ENCODE measurements at places on chromosomes 3 and 15.

DNA sequence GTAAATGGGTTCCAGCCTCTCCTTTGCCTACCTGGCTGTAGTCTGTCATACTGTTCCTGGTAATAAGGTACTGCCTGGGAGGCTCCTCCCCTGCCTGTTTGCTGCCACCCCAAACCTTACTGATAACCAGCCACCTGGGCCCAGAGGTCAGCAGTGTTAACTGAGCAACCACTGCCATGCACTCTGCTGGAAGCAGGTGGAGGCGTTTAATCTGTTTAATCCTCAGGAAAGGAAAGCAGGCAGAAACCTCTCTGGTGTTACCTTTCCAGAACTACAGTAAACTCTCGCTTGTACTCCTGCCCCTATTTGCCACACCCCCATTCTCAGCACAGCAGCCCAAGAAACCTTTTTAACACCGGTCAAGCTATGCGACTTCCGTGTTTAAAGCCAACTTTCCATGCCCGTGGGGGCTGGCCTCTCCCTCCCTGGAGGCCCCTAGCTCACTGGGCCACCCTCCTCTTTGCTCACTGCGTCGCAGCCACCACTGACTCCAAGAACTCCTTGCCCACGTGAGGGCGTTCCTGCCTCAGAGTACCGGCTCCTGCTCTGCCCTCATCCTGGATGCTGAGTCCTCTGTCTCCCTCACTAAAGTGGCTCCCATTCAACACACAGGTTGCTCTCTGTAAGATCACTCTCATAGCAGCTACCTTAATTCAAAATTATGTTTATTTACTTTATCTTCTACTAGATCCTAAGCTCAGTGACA is 8.3 kb downstream of the BDH1 start:
- DNase-seq: peak; percentile 37

GRCh38 chr3:171307046-171307585 is 153.1 kb downstream of the TNIK start:
- no peak for DNase-seq

- DNase-seq: no peak
Measured at GRCh38 chr3:217948-218347, 21.4 kb downstream of the CHL1 start.

DNA sequence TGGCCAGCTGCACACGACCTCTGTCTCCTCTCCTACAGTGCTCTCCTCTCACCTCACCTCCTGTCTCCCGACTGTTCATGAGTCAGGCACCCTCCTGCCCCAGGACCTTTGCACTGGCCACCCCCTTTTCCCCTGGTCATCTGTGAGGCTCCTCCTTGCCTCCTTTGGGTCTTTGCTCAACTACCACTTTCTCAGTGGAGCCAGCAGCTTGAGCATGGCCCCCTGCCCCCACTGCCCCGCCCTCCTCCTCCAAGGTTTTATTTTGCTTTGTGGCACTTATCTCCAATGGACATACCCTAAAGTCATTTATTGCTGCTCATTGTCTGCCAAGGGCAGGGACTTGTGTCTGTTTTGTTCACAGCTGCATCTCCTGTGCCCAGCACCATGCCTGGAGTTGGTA is 64.3 kb downstream of the MGLL start:
- DNase-seq: no peak

DNA sequence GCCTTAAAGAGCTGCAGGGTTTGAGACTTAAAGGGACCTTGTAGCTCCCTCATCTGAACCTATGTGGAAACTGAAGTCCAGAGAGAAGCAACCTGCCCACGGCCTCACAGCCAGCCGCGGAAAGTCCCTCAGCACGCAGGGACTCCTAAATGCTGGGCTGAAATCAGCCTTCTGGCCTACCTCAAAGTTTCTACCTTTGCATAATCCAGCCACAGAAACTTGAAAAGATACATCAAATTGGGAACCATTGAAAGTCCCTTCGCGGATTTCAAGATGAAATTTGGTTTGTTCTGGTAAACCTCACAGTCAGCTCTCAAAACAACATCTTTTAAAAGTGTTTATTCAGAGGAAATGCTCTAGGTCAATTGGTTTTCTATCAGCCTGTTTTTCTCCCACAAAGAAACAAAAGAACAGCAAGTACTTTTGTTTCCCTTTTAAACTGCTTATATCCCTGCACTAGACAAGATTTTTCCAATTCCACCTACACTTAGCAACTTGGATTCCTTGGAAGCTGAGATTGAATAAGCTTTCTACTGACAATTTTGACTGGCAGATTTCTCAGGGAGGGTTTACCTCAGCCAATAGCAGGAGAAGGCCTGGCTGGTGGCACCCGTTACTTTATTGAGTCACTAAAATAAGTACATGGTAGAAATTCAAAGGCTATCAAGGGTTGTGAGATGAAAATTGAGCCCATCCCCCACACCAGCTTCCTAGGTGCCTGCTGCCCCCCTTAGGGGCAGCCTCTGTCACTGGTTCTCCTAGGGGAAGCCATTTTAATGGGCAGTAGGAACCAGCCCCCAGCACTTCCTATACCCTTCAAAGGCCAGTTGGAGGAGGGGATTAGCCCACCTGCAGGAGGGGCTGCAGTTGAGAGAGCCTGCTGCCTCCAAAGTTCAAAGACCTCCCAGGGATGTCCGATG is 171.2 kb downstream of the ADAMTS17 start:
- DNase-seq: no peak

- DNase-seq: no peak
Measured at GRCh38 chr15:58457466-58457965, 25.7 kb downstream of the LIPC start.

DNA sequence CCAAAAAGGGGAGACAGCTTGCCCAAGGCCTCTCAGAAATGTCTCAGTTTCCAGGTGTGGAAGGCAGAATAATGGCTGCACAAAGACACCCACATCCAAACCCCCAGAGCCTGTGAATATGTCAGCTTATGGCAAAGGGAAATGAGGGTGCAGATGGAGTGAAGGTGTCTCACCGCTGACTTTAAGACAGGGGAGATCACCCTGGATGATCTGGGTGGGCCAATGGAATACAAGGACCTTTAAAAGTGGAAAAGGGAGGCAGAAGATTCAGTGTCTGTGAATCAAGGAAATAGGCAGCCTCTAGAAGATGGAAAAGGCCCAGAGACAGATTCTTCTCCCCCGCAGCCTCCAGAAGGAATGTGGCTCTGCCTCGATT is 48.8 kb upstream of the ATP2B2 start:
- DNase-seq: no peak

GRCh38 chr3:162122405-162122804 is 625.8 kb downstream of the OTOL1 start:
- DNase-seq: no peak

- no peak for DNase-seq
Measured at GRCh38 chr15:79952329-79952728, 18.7 kb downstream of the BCL2A1 start.

DNA sequence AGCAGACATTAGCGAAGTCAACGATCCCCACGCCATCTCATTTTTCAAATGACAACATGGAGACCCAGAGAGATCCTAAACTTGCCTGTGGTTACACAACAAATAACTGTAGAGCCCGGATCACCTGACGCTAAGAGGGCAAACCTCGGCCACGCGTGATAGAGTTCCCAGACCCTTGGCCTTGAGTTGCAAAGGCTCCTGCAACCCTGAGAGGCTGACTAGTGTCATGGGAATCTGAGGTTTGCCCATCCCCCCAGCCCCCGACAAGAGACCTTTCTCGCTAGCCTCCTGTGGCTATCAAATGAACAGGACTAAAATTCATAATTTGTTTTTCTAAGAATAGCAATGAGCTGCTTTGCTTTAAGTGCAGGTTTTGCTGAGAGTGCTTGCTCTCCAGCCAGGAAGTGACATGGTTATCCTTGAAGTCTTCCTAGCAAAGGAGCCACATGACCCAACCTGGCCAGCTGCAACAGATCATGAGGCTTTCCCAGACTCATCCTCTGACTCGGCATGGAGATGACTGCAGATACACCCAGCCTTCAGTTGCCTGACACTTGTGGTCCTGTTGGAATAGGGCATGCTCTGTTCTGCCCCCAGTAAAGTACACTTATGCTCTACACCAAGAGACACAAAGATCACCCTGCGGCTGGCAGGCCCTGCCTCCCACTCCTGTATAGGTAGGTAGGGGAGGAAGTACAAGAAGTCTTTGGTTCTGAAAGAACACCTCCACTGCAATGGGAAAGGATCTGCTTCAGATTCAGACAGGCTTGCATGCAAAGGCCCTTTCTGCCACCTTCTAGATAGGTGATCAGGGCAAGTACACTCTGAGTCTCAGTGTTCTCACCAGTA is 36.0 kb downstream of the MCF2L2 start:
- no peak for DNase-seq

GRCh38 chr3:50230794-50231125 is 5.2 kb upstream of the GNAI2 start:
- no peak for DNase-seq

- DNase-seq: no peak
Measured at GRCh38 chr3:107928084-107928445, 162.8 kb downstream of the CD47 start.

DNA sequence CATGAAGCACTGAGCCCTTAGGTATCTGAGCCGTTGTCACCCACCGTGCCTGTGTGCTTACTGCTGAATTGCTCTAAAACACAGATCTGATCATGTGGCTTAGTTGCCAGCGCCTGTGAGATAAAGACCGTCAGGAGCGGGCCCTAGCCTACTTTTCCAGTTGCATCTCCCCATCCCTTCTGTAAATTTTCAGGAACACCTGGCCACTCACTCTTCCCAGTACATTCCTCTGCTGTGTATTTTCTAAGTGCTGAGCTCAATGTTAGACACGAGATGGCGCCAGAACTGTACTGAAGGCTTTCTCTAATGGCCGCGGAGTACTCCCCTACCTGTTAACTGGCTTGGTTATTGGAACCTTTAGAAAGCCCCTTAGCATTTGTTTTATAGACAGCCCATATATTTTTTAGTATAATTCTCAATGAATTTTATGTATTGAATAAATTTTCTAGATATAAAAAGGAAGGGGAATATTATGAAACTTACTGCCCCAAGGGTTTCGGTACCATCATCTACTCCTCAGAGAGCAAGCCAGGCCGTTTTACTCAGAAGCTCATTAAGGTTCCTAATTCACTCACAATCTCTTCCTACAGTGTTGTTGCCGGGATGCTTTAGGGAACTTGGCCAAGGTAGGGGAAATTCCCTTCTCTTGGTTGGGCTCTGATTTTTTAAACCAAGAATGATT is 16.7 kb upstream of the WNT7A start:
- DNase-seq: no peak

- no peak for DNase-seq
Measured at GRCh38 chr3:17801131-17801530, 58.7 kb upstream of the TBC1D5 start.

- no peak for DNase-seq
Measured at GRCh38 chr3:125073390-125073905, 17.7 kb upstream of the HEG1 start.

DNA sequence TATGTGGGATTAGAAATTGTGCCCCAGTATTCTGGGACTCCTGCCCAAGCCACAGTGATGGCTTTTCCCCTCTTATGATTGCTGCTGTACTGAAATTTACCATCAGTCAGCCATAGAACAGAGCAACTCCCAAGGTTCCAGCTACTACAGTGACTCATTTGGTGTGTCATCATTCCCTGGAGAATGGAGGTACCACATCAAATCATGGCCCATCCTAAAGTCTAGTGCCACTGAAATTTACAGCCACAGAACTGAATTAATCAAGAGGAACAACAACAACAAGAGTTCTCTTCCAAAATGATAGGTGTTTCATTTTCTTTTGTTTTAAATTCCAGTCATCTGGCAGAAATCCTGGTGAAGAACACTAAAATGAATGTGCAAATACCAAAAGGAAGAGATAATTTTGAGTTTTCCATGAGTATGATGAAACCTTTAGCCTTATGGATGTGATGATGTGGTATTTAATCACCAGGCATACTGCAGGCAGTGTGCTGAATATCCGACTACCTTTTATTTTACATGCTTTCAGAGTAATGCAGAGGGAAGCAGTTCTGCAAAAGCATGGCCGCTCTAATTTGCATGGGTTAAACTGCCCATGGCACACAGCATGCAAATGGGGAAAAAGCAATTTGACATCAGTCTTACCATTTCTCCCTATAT is 75.6 kb upstream of the SLC2A2 start:
- no peak for DNase-seq

DNA sequence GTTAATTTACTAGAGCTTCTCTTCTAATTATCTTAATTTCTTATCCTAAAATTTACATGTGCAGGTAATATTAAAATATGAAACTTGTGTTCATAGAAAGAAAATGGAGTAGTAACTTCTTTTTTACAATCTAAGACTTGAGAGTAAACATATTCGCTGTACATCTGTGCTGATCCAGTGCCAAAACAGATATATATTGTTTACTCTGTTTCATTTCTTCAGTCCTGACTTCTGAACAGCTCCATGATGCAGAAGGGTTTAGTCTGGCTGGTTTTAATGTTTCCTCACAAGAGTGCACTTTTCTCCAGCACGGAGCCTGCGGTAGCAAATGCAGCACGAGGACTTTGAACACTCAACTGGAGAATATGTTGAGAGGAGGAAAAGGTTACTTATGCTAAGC is 306.8 kb downstream of the EPHA3 start:
- no peak for DNase-seq

DNA sequence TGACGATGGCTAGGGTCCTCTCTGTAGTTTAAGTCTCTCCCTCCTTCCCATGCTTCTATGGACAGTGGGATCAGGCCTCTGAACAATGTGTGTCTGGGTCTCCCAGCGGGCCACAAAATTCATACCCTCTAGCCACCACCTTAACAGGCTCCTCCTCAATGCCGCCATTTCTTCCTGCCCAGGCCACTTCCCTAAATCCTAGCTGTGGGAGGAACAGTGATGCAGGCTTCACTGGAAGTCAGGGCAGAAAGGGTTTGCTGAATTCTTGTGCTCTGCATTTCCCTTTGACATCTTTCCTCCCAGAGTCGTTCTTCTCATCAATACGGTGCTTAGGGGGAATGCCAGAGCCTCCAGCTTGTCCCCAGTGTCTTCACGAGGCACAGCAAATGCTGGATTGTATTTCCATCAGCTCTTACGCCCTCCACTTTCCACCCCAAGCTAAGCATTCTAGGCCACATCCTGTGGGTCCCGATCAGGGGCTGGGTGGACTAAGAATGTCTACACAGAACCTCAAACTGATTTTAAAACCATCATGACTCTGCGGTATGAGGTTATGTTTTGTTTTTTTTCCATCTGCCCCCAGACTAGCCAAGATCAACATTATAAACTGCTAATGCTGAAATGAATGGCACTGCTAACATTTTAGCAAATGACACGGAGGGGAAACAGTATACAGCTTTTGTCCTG is 11.9 kb upstream of the LDHAL6B start:
- no peak for DNase-seq

- no peak for DNase-seq
Measured at GRCh38 chr3:116190095-116190494, 255.2 kb downstream of the LSAMP start.

All from C1 segment of cervical spinal cord (tissue), 14 donors.